ENCODE measurements at places on chromosomes 7 and 10.

DNA sequence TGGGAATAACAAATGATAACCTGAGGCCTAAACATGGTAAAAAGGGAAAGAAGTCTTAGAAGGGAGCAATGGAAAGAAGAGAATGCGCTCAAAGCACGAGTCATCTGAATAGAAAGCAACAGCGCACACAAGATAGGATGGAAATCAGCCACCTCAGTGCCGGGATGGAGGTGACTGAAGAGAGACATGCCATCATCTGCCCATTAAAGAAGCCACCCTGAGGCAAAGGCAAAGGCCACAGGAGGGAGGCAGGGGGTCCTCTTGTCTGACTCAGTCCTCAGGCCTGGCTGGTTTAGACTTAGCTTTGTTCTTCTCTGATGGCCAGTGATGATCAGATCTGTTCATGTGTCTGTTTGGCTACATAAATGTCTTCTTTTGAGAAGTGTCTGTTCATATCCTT is 180.6 kb downstream of the CHCHD3 start:
- DNase-seq: peak; percentile 93

DNA sequence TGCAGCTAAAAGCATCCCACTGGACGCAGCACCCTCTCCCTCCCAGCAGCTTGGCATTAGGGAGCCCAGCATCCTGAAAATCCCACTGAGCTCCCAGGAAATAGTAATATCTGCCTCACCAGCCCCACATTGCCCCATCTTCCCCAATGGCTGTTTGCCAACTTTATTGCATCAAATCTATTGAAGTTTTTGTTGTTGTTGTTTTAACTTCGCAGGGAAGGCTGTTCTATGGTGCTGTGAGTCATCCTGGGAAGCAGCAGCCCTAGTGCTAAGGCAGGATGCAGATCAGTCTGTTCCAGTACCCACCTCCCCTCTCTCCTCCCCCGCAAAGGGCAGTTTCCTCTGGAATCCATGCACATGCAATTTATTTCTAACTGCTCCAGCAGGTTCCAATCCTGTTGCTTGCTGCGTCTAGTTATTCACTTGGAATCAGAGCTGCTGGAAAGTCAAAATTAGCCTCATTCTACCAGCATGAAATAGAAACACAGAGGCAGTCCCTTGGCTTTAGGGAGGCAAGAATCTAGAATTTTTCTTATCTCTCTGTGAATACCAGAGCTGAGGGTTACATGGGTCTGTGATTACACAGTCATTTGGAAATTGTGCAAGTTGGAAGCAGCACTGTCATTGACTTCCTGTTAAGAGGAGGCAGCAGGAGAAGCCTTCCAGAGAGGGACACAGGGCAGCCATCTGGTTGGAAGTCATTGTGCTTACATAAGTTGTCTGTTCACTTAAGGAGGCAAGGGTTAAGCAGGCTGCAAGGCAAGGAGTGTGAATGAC is 115.9 kb upstream of the CACUL1 start:
- peak; percentile 91 for DNase-seq

DNA sequence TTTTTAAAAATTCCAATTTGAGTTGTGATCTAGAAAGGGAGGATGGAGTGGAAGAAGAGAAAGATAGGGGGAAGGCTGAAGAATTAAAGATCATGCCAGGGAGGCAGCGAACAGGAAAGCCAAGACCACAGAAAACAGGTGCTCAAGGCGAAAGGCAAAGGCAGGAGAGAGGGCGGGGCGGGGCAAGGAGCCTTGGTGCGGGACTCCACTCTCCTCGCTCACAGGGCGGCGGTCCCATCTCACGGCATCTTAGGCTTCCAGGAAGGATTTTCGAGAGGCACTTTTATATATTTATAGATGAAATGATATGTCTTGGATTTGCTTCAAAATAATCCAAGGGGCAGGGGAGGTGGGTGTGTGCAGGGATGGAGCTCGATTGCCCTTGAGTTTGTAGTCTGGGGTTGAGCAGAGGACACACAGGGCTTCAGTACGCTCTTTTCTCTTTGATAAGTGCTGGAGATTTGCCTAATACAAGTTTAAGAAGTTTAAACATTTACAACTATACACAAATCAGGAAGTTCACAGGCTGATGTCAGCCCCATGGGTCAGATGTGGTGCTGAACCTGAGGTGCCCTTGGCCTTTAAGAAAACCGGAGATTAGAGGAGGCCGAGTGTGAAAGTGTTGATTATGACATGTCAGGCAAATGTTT is 161.1 kb downstream of the PRKAG2 start:
- DNase-seq: no peak

GRCh38 chr7:77903597-77903996 is 105.0 kb downstream of the PHTF2 start:
- DNase-seq: no peak

- no peak for DNase-seq
Observed at GRCh38 chr7:96069401-96069800, 252.5 kb downstream of the SLC25A13 start.

DNA sequence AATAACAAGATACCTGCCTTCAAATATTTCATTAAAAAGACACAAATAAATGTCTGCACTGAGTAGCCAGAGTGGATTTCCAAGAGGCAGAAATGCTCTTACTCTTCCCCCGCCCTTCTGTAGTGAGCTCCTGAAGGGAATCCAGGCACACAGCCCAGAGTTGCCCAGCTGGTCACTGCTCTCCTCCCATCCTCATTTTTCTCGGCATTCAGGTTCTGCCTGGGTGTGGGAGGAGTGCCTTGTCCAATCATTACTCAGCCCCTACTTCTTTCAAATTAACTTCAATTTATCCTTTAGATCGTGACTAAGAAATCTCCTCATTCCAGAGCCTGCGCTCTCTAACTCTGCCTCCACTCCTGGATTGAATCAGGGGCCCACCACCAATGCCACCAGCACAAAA is 12.2 kb downstream of the CCDC6 start:
- DNase-seq: no peak

DNA sequence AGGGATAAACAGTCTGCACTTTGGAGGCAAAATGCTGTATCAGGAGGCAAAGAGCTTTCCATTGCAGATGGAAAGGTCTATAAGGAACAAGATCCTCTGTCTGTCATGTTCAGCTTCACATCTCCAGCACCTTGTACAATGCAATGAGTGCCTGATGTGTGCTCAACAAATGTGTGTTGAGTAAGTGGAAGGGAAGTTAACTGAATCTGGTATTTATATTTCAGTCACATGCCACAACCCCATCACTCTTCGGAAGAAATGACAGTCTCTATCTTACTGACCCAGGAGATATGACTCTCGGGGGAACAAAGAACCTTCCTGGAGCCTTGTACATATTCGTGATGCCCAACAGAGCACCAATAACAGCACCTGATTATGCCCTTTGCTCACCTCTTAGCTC is 20.0 kb upstream of the DNAJC1 start:
- no peak for DNase-seq

- no peak for DNase-seq
Observed at GRCh38 chr7:41232086-41232485, 470.8 kb downstream of the INHBA start.

DNA sequence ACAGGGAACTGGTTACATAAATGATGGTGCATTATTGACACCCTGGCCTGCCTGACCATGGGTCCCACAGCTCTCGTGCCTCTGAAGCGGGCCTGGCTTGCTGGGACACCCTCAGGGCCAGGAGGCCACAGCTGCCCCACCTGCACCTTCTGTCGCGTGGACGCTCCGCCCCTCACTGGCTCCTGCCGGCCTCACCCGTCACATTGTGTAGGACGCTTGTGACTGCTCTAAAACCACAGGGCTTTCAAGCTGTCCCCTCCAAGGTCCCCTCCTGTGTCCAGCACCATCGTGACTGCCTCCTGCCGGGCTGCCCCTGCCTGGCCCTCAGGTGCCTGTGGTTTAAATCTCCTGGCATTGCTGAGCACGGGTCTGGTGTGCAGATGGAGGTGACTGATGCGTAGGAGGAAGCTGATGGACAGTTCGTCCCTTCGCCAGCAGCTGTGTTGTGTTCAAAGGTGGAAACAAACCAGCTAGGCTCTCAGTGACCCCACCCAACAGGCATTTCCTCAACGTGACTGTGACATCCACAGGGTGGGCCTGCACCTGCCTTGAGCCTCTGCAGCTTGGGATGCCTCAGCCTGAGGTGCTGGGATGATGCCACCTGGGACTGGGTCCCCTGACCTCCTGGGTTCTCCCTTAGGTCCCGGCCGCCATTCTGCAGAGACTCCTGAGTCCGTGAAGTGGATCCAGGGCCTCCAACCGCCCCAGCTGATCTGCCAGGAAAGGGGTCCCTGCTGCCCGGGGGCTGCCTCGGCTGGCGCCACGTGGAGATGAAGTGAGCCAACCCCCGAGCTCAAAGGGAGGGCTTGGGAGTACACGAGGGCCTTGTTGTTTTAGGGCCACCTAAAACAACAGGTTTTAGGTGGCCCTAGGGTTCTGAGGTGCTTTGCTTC is 148.5 kb downstream of the WDR37 start:
- DNase-seq: peak; percentile 44

- no peak for DNase-seq
Observed at GRCh38 chr10:118106426-118106825, 59.7 kb upstream of the RAB11FIP2 start.

GRCh38 chr10:74163319-74164068 is 12.5 kb downstream of the ADK start:
- no peak for DNase-seq

- no peak for DNase-seq
Observed at GRCh38 chr10:132946311-132946710, 3.9 kb upstream of the CFAP46 start.

DNA sequence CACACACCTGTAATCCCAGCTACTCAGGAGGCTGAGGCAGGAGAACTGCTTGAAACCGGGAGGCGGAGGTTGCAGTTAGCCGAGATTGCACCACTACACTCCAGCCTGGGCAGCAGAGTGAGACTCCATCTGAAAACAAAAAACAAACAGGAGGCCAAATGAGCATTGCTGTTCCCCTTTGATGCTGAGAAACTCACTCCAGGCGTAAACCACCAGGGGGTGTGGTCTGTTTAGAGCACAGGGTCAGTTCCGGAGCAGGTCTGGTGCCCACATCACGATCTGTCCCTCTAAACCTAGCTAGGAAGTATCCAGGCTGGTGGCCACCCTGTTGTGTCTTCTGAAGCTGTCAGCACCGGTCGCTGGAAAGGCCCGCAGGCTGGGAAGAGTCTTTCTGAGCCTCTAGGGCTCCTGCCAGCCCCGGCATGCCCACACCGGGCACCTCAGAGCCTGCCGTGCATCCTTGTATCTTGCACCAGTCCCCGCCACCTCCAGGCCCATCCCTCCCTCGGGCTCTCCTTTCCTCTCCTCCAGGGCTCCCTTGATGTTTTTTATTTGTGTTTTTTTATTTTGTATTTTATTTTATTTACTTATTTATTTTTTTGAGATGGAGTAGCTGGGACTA is 66.3 kb upstream of the SH2B2 start:
- DNase-seq: no peak

- peak; percentile 62 for DNase-seq
Observed at GRCh38 chr7:146654048-146654447, 537.4 kb downstream of the CNTNAP2 start.

GRCh38 chr7:45407730-45408408 is 166.3 kb upstream of the ADCY1 start:
- no peak for DNase-seq

DNA sequence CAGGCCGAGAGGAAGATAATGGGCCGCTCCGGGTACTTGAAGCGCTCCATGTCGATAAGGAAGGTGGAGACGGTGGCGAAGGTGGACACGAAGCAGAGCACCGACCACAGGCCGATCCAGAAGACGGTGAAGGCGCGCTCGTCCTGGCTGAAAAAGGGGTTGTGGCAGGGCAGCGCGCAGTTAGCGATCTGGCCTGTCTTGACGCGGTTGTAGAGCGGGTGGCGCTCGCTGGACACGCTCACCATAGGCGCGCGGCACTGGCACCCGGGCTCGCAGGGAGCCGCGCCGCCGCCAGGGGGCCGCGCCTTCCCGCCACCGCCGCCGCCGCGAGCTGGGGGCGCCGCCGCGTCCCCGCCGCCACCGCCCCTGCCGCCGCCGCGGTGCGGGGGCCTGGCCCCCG is 1.6 kb downstream of the FZD8 start:
- DNase-seq: peak; percentile 83

GRCh38 chr7:30880941-30881340 is 30.7 kb upstream of the AQP1 start:
- DNase-seq: no peak

- DNase-seq: no peak
Observed at GRCh38 chr10:124325633-124325914, 93.1 kb downstream of the OAT start.

- DNase-seq: no peak
Observed at GRCh38 chr7:85111761-85112160, 75.1 kb downstream of the SEMA3D start.

- no peak for DNase-seq
Observed at GRCh38 chr10:104922810-104923209, 281.7 kb downstream of the SORCS3 start.

DNA sequence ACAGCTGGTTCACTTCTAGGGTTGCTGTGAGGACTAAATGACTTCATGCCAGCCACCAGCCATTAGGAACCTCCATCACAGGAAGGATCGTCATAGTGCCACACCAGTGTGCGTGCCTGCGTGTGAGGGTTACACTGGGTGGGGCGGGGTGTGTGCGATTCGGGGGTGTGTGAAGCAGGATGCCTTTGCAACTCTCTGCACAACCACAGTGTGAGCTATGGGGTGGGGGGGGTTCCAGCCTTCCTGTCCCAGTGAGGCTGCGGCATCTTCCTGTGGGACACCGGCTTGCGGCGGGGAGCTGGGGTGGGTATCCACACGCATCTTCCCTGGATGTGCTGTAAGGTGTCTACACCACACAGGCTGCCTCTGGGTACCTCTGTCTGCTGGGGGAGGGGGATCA is 6.9 kb upstream of the ELFN1 start:
- DNase-seq: peak; percentile 40

GRCh38 chr10:59087486-59087885 is 89.0 kb upstream of the PHYHIPL start:
- no peak for DNase-seq

DNA sequence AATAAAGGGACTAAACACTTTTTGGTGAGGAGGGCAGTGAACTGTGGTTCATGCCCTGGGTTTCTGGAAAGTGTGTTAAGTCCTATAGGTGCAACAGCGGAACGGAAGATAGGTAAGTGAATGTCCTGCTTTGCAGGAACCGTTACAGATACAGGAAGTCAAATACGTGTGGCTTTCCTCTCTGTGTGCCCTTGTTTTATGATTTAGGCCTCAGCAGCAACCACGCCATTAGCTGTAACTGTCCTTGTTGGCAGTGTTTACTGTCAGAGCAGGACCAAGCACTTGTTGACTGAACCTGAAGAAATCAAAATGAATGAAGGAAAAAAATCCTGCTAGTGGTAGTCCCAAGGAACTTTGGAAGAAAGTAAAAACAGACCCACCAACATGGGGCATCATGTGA is 150.3 kb downstream of the PIP4K2A start:
- no peak for DNase-seq
